ENCODE measurements at places on chromosomes 3 and 15.

DNA sequence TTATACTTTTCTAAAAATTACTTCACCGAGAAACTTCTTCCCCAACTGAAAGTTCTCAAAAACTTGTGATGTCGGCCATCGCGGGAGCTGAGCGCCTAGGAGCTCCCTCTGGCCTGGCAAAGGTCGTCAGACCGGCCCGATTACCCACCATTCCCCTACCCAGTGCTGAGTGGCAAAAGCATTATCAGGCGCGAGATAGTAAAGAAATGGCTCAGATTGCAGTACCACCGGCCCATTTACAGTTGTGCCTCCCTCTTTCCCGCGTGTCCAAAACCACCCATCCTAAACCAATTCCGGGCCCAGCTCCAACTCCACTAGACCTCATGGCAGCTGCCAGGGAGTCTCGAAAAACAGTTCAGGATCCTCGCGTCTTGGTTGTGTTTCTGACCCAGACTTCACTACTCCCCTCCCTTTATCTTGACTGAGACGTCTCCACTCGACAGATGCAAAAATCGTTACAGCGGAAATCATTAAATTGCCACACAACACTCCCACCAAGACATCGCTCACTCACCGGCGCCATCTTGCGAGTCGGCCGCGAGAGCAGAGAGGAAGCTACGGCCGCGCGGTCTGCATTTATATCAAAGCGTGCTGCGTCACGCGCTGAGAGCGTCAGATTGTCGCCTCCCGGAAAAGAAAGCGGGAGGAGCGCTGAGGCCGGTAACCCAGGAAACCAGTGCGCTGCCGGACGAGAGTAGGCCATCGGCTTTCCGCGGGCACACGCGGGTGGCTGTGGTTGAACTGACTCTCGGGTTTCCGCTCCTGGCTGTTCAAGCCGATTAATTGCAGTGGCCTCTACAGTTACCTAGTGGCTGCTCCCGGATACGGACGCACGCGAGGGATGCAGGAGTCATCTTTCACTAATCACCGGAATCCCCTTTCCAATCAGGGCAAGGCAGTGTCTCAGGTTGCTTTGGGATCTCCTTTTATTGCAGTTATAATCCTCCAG, at the start of gene RPL22L1:
RPL22L1 (minus strand) TSS at position 551 of the 949 bp plus-strand sequence; CDS start at position 523, 28 bp downstream.
- DNase-seq: peak; percentile 65

DNA sequence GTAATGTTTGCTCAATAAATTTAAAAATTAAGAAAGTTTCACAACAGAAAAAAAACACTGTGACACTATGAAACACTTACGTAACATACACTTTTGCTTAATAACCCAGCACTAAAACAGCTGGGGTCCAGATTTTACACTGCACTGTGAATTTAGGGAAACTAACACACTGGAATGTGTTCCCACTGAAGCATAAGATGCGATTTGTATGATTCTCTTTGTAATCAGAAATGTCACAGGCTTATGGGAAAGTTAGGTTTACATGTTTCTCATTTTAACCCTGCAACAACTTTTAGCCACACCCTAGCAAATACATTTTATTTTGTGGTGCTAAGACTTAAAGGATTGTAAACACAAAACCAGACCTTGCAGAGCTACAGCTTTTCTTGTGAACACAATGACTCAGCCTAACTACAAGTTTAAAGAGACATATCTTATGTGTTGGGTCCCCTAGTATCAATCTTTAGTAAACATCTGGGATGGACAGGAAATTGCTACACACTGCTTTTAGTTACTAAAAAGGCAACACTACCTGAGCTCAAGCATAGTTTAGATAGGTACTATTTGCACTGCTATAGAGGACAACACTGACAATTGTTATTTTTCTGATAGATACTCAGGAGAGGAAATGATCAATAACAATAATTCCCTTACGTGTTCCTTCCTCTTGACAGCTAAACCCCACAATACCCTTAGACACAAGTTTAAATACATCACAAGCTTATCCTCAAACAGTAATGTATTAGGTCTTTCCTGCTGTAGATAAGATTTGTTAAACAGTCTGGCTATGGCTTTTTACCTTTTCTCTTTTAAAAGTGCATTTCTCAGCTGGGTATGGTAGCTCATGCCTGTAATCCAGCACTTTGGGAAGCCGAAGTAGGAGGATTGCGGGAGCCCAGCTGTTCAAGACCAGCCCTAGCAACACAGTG, 3.8 kb downstream of the PLD1 start:
- no peak for DNase-seq

DNA sequence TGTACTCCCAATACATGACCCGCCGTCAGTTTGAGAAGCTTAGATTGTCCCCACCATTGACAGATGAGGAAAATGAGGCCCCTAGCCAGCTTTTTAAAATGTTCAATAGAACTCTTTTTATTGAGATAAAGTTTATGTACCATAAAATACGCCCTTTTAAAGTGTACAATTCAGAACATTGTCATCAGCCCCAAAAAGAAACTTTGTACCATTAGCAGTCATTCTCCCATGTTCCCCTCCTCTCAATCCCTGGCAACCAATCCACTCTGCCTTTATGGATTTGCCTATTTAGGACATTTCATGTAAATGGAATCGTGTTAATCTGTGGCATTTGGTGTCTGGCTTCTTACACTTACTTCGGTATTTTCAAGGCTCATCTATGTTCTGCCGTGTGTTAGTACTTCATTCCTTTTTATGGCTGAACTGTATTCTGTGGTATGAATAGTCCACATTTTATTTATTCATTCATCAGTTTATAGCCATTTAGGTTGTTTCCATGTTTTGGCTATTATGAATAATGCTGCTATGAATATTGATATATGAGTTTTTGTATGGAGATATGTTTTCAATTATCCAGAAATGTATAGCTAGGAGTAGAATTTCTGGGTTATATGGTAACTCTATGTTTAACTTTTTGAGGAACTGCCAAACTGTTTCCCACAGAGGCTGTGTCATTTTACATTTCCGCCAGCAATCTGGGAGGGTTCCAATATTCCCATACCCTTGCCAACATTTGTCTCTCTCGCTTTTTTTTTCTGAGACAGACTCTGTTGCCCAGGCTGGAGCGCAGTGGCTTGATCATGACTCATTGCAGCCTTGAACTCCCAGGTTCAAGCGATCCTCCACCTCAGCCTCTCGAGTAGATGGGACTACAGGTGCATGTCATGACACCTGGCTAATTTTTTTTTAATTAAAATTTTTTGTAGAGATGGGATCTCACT, 15.3 kb upstream of the PTPN23 start:
- no peak for DNase-seq

DNA sequence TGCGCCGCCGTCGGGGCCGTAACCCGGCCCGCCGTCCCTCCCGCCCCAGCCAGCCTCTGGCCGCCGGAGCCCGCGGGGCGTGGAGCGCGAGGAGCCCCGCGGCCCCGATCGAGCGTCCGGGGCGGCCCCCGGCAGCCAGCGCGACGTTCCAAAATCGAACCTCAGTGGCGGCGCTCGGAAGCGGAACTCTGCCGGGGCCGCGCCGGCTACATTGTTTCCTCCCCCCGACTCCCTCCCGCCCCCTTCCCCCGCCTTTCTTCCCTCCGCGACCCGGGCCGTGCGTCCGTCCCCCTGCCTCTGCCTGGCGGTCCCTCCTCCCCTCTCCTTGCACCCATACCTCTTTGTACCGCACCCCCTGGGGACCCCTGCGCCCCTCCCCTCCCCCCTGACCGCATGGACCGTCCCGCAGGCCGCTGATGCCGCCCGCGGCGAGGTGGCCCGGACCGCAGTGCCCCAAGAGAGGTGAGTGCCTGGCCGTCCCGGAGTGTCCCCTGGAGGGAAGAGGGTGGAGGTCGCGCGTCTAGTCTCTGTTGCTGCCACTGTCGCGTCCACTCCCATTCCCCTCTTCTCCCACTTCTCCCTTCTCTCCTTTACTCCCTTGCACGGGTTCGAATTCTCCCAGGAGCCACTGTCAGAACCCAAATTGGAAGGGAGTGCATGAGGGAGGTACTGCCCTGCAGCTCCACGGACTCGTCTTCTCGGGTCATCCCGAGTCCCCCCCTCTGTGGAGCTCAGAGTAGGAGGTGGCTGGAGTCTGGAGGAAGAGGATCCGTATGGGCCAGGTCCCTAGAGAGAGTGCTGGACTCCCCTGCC, 585 bp downstream of the CSK start:
- DNase-seq: no peak

GRCh38 chr15:31660816-31661215, 334.2 kb downstream of the KLF13 start:
- no peak for DNase-seq

All from GM12892 (cell line).